RPMI8226 (cell line): ENCODE measurements at places on chromosomes 12 and 14.

DNA sequence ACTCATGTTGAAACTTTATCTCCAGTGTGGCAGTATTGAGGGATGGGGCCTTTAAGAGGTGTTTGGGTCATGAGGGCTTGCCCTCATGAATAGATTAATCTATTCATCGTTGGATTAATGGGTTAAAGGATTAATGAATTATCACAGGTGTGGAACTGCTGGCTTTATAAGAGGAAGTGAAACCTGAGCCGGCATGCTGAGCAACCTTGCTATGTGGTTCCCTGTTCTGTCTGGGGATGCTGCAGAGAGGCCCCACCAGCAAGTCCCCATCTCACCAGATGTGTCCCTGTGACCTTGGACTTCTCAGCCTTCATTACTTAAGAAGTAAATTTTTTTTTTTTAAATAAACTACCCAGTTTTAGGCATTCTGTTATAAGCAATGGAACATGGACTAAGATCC, 109.6 kb downstream of the DYRK2 start:
- DNase-seq, result peak; percentile 88

- no peak for DNase-seq
These were observed 151.7 kb upstream of the FUT8 start for GRCh38 chr14:65260786-65261185.

- no peak for DNase-seq
These were observed 5.9 kb downstream of the SEC23A start for GRCh38 chr14:39097159-39097558.

DNA sequence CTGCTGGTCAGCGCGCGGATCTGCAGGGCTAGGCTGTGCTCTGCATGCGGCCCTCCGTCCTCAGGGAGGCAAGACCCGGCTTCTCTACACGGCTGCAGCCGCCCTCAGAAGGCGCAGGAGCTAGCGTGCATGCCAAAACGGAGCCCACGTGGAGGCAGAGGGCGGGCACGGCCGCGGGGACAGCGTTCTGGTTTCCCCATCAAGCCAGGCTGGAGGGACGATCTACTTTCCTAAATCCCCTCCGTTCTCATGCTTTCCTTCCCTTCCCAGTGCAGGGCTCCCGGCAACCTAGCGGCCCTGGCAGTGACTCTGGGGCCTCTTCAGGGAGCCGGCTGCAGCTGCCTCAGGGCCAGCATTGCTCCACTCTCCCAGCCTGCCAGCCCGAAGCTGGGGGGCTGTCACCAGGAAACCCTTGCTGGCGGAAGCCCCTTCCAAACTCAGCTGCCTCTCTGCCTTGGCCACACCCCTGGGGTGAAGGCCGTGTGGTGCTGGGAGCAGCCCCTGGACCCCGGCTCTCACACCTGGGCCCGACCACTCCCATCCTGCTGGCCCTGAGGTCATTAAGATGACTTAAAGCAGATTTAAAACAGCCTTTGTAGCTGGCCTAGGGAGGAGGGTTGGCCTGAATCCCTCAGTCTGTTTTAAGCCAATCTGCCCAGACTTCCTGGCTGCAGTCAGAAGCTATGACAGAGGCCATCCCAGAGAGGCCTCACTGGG, 9.2 kb upstream of the GOLGA3 start:
- no peak for DNase-seq

DNA sequence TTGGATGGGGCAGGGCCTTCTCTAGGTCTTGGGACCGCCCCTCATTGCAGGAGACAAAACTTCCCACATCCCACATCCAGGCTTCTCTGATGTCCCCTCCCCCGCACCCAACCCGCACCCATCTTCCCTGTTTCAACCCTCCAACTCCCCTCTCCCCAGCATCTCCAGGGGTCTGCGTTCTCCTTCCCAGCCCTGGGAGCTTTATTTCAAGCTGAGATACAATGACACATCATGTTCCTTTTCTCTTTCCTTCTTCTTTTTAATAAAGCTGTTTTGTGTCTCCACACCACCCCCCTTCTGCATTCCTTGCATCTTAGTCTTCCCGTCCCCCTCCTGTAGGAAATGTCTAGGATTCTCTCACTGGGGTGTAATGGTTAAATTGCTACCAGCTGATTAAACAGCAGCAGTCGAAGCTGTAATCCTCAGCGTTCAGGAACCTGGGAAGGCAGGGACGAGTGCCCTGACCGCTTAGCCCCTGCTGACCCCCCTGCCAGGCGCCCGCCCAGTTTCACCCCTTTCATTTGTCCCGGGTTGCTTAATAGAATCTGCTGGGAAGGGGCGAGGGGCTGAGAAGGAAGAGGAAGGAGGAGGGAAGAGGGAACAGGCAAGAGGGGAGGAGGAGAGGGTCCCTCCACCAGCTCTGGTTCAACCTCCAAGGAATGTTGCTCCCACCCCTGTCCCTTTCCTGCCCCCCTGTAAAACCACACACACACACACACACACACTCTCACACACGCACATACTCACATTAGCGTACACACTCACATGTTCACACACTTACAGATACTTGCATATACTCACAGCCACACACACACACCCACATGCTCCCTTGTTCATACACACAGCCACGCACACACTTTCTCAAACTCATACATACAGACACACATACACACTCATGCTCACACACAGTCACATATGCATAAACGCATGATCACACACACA, 104.5 kb upstream of the MED13L start:
- DNase-seq, result no peak

DNA sequence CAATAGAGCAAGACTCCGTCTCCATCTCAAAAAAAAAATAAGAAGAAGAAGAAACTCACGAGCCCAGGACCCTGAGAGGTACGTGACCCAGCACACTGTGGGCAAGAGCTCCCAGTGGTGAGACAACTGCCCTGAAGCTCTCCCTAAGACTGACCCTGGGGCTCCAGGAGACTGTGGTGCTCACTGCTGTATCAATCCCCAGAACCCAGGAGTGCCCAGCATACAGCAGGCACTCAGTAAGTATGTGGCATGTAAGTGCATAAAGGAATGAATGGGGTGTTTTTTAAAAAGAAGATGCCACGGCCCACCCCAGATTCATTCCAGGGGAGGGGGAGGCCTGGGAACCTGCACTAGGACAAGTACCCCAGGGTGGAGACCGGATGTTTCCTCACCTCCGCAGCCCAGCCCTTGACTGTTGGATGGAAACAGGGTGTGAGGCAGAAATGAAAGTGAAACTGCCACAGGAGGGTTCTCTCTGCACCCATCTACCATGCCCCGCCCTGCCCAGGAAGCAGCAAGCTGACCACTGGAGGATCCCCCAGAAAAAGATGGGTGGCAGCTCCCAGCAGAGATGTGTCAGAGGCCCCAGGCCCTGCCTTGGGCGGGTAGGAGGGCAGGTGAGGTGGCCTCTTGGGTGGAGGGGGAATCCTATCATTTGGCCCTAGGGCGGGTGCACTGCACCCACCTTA, 12.2 kb downstream of the ITPK1 start:
- DNase-seq, result peak; percentile 79

- DNase-seq, result no peak
These were observed 2.5 kb downstream of the CMAS start for GRCh38 chr12:22048351-22049041.

GRCh38 chr14:103206836-103207387, 83.7 kb downstream of the TNFAIP2 start:
- no peak for DNase-seq

GRCh38 chr14:63174760-63175191, 29.5 kb upstream of the RHOJ start:
- peak; percentile 2 for DNase-seq

- no peak for DNase-seq
These were observed 61.1 kb downstream of the RAB35 start for GRCh38 chr12:120055231-120056000.

DNA sequence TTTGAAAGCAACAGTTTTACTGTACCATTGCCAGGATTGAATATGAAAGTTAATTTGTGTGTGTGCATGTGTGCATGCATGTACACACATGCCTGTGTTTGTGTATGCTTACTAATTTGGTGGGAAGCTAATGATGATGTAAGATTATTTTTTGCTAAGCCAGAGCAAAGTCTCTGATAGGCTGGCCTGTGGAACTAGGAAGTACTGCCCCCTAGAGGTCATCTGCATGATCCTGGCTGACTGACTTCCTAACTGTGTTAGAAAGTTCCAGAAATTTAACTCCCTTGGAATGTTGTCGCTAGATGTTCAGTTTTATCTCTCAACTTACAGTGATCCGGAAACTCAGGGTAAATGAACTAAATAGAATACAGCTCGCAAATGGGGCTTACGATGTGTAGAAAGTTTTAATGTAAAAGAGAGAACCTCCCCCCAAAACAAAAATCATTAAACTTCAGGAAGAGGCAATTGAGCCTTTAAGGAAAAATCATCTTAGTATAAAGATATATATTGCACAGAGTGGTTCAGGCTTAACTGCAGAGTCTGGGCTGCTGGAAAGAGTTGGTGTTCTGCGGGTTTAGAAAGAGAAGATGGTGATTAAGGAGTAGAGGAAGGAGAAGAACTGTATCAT, 34.3 kb upstream of the SLC38A1 start:
- peak; percentile 20 for DNase-seq

GRCh38 chr12:57058454-57058853, 8.5 kb upstream of the MYO1A start:
- no peak for DNase-seq

DNA sequence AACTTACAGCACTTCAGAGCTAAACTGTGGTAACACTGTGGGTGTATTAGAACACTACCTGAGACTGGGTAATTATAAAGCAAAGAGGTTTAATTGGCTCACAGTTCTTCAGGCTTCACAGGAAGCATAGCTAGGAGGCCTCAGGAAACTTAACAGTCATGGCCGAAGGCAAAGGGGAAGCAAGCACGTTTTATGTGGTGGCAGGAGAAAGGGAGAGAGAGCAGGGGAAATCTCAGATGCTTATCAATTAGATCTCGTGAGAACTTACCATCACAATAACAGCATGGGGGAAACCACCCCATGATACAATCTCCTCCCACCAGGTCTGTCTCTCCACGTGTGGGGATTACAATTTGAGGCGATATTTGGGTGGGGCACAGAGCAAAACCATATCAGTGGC, 512.6 kb downstream of the RERGL start:
- no peak for DNase-seq

DNA sequence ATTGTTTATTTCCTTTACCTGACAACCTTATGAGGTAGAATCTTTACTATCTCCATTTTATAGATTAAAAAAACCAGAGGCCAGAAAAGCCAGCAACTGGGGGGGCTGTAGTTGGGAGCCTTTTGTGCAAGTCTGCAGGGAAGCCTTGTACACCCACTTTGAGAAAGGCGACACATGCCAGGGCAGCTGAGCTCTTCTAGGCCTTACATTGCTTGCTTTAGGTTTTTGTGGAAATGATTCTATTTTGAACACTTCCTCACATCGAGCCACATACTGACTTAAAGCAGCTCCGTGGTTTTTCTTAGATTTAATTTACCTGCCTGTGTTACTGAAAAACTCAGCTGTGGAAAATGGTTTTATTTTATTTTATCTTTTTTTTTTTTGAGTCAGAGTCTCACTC, 34.6 kb downstream of the EP400 start:
- no peak for DNase-seq

DNA sequence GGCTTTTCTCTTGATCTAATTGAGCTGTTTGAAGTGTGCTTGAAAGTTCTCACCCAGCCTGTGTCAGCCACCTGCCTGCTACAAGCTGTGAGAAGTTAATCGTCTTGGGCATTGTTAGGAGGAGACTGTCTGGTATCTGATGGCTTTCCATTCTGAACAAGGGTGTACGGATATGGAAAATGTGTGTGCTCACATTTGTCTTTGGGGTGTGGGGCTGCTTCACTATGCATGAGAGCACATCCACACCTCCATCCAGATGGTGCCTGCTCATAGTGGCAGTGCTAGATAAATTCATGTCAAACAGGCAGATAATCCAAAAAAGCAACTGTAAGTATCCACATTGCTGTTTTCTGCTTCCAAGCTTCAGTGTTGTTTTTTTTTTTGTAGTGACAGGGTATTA, 462.2 kb downstream of the DIO2 start:
- DNase-seq, result no peak

DNA sequence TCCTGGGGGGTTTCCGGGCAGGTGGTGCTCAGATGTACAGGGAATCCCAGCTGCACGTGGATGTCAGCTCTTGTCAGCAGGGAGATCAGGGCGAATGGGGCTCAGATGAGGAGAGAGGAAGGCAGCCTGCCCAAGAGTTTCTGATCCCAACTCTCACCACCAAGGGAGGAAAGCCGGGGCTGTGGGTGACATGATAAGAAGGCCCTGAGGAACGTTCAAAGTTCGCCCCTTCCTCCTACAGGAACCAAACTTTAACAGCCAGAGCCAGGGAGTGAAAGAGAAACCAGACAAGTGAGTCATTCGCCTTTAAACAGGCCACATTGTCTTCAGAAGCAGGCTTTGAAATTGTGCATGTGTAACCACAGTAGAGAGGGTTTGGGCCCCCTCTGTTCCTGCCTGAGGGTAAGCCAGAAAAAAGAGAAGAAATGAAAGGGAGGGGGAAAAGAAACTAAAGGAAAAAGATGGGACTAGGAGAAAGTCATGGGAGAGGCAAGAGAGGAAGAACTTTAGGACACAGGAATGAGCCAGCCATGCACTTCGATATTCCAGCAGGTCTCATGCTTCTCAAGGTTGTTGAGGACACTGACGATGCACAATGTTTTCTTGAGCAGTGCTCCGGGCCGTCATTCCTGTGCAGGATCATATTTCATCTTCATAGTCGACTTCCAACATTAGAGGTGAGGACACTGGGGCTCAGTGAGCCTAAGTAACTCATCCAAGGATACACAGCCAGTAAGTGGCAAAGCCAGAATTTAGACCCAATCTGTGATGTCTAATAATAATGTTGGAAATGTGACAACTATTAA, 691.4 kb upstream of the TBX3 start:
- no peak for DNase-seq

DNA sequence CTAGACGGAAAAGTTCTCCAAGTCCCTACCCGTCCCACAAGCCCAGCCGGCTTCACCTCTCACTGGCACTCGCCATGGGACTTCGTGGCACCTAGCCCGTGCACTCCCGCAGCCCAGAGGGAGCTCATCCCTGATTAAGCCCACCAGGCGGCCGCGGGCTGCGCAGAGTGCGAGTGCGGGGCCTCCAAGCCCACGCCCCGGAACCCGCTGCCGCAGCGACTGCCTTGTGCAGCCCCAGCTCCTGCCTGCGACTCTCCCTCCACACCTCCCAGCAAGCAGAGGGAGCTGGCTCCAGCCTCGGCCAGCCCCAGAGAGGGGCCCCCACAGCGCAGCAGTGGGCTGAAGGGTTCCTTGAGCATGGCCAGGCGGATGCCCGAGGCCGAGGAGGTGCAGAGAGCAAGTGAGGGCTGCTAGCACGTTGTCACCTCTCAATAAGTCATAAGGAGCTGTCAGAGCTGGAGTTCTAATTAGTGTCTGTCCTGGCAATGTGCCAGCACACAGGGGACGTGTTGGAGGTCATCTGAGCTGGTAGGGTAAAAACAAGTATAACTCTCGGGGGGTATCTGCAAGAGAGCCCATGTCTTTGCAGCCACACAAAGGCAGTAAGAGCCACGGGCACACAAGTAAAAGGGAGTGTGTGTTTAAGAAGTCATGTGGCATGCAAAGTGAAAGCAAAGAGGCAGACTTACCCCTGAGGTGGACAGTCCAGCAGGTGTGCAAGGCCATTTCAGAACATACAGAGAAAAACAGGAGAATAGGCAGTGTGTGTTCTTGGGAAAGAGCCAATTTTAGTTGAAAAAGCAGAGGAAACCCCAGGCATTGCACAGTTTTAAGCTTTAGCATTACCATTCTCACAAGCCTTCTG, 27.1 kb upstream of the TMTC2 start:
- DNase-seq, result peak; percentile 19
